ENCODE measurements at places on chromosomes 7 and 10.
A peak's percentile ranks its signal among the peaks of the same experiment; 100 is the strongest.

- no peak for DNase-seq
Measured at GRCh38 chr10:27242951-27243551, 2.5 kb upstream of the ACBD5 start.

DNA sequence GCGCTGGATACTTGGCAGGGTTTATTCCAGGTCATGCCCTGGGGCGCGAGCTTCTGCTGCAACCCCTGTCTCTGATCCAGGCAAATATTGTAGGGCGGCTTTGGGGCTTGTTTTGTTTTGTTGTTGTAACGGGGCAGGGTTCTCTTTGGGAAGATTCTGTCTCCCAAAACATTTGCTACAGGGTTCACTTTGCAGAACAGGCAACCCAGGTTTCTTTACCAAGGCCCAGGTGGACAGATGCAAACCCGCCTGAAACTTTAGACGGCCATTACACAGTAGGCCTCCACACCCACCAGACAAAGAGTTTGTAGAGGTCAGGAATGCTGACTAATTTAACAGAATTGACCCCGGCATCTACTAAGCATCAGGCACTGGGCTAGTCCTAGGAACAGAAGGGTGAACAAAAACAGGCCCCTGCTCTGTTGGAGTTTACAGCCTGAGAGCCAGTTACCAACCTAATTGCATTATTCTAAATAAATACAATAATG is 567 bp upstream of the CDCA7L start:
- no peak for DNase-seq

DNA sequence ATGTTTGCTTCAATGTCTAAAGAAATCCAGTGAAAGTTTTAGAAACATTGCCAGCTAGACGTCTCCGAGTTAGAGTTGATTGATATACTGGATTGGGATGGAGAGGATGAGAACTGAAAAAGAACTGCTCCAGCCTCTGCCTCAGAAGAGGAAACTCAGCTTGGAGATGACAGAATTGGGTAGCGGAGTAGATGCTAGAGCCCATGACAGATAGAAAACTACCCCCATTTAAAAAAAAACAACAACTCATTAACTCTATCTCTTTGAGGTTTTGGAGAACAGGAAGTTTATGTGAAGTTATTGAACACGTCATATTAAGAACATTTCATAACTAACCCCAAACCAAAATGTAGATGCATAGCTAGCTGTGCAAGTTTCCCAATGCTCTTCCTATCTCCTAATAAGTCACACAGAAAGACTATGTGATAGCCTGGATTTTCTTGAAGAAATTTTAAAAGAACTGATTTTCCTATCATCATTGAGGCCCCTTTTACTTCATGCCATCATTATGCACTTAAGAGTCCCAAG is 28.3 kb upstream of the AFAP1L2 start:
- DNase-seq, result no peak

GRCh38 chr10:13567030-13567429 is 19.7 kb upstream of the PRPF18 start:
- no peak for DNase-seq

DNA sequence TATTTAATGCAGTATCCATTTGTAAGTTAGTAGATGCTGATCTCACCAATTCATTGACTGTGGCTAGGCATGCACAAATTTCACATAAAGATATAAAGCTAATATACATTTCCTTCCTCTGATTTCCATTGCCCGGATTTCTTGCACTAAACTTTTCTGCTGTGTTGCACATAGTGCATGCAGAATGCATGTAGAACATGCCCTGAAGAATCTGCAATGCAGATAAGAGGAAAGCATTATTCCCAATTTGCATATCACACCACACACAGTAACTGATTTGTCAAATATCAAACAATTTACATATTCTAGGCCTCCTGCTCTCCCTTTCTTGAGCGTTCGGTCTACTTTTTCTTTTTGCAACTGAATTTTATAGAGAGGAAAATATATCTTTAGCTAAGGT is 124.2 kb downstream of the LRRTM3 start:
- DNase-seq, result no peak

- no peak for DNase-seq
Measured at GRCh38 chr7:44093102-44093641, 10.8 kb upstream of the POLM start.

DNA sequence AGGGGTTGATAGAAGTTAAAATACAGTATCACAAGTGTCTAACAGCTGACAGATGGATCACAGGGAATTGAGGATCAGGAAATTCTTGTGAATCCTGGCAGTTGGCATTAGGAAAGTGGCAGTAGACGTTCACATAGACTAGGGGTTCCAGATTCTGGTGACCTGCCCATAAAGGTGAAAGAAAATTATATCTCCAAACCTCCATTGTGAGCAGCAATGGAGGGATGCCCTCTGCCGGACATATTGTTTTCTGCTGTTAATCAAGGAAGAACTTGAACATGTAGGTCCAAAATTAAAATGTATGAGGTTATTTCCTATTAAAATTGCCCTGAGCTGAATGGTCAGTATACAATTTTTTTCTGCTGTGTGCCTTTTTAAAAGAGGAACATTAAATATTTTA is 5.1 kb downstream of the NME8 start:
- no peak for DNase-seq

- DNase-seq, result no peak
Measured at GRCh38 chr10:115706488-115707076, 566.4 kb downstream of the GFRA1 start.

GRCh38 chr10:113115556-113115955 is 165.5 kb downstream of the TCF7L2 start:
- no peak for DNase-seq

DNA sequence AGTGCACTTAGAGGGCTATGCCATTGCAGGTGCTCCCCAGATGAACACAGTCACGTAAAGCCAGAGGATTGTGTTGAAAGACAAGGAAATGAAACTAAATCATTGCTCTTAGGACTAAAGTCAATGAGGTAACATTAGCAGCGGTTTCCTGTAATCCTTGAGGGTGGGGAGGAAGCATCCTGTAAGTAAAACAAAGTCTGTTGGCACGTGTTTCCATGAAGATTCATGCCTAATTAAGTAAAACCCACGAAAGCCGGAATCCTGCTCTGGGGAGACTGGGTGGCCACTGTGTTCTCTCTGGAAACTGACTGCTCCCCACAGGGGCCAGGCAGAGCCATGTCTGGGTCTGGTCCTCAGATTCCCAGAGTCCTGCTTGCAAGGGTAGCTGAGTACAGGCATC is 18.3 kb downstream of the STEAP1B start:
- no peak for DNase-seq

GRCh38 chr10:35928748-35929147 is 286.7 kb upstream of the FZD8 start:
- DNase-seq, result no peak

DNA sequence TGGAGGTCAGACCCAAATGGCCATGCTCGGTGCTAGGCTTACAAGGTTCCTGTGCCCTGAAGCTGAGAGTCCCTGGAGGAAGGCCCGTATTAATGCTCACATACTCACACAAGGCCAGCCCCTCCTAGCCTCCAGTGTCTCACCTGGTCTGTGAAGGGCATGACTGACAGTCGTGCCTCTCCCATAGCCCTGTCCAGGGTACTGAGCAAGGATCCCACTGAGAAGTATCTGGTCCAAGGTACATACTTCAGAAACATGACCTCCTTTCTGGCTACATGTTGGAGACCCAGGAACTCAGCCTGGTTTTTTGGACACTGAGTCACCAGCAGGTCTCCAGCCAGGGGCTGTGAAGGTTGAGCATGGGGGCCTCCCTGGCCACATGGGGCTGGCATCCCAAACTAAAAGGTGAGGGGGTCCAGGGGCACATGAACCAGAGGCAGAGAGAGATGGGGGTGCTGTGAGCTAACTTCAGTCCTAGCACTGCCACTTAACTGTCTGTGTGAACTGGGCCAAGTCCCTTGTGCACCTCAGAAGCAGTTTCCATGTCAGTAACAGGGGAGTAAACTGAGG is 17.6 kb upstream of the RASGEF1A start:
- DNase-seq, result no peak

DNA sequence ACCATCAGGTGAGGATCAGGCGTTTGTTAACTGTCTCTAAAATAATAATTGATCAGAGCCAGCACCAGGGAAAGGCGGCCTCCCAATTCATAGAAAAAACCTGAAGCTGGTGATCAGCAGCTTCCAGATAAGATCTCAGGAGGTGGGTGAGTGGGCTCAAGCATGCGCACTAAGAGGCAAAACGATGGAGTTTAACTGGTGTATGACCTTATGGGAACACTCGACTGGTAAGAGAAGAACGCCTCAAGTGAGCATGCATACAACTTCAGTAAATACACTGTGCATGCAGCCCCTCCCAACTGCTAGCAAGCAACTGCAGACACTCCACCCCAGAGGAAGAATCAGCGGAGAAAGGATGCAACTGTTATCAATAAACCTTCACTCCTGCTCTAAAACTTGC is 18.1 kb downstream of the RAPGEF5 start:
- DNase-seq, result no peak

DNA sequence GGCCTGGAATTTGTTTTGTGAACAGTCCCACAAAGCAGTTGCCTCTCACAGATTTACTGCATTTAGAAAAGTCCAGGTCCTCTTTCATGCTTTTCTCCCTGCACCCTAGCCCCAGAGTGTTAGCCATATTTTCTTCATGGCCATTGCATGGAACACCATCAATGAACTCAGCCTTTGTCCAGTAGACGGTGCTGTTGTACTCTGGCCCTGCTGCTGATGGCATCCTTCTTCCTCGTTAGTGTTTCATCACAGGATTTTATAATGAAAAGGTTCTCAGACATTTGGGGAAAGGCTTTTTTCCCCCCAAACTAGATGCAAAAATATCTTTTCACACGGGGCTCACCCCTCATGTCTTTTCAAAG is 93.0 kb upstream of the SLC25A13 start:
- DNase-seq, result peak; percentile 32

- no peak for DNase-seq
Measured at GRCh38 chr10:22740180-22740579, 25.8 kb upstream of the PIP4K2A start.

GRCh38 chr7:7761974-7762779 is 43.8 kb upstream of the RPA3 start:
- DNase-seq, result no peak

DNA sequence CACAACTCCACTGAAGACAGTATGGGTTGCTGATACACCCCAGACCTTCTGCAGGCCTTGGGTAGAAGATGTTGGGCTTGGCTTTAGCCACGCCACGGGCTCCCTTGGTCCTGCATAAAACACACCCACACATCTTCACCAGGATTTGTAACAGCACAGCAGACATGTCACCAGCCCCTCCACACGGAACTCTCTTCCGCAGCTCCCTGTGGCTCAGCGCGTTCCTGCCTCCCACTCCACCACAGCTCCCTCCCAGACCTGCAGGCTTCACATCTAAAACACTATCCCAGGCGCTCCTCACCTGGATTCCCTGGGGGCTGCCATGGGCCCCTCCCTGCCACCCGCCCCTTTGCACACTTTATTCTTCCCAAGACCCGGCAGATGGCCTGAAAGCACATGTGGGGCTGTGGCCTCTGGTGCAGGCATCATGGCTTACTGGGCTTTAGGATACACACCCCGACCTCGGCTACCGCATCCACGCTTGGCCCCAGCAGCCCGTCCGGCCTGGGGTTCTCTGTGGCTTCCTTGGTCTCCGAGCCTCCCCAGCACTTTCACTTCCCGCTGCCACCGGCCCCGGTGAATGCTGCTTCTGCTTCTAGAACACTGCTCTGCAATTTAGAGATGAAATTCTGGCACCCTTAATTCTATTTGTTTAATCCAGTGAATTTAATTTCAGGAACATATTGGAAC is 432.9 kb downstream of the DNAJB6 start:
- DNase-seq, result no peak

- no peak for DNase-seq
Measured at GRCh38 chr10:20185116-20185515, 368.9 kb downstream of the PLXDC2 start.

DNA sequence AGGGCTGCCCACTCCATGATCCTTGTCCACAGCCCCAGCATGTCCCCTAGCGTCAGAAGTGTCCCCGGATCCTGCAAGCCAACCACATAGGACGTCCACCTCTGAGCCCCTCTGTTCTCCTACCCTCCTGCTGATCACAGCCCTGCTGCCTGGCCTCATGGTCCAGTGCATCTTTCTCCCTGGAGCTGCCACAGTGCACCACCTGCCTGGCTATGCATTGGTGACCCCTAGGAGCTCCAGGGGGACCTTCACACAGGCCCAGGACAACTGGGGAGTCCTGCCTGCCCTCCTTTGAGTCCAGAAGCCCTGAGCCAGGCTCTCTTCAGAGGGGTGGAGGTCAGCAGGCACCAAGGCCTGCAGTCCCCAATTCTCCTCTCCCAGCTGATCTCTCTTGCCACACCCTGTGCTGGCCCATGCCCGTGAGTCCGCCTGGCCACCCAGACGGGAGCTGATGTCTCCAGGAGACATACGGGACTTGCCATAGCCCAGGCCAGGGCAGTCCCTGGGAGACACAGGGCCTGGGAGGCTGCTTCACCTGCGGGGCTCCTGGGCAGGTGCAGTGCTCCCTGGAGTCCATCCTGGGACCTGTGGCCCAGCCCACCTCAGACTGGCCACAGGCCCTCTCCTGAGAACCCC is 77.4 kb upstream of the RET start:
- no peak for DNase-seq

GRCh38 chr7:129775695-129776361 is 164.3 kb downstream of the NRF1 start:
- no peak for DNase-seq

DNA sequence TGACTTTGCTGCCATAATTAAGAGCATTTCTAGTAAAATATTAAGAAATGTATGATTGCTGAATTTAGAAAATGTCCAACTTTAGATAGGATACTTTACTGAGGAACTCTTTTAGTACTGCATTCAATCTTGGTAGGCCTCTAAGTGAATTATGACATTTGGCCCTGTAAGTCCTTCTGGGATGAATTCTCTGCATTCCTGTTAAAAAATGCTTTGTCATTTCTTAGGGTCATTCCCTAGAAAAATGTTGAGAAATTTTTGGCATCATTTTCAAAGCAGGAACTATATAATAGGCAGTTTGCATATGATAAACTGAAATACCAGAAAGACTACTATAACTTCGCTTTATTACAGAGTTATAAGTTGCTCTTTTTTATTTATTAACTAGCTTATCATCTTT is 69.3 kb upstream of the PRR15 start:
- no peak for DNase-seq

DNA sequence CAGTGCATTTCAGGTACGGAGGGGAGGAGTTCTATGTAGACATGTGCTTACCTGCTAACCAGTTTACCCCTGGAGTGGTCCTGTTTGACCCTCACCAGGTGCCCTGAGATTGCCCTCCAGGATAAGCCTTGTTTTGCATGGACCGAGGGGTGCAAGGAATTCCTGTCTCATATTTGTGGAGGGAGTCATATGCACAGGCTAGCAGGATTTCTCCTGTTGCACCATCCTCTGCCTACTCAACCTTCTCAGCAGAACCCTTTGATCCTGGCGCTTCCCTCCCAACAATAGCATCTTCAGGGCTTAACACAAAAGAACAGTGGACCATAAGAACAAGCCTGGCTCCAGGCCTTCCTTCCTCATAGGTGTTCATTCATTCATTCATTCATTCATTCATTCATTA is 7.2 kb downstream of the TRPV6 start:
- no peak for DNase-seq

All from NCI-H1436 treated with DMSO at 0.1 percent for 48 hours (cell line).